GM04503 (cell line): ENCODE measurements at places on chromosomes 13 and 19.

DNA sequence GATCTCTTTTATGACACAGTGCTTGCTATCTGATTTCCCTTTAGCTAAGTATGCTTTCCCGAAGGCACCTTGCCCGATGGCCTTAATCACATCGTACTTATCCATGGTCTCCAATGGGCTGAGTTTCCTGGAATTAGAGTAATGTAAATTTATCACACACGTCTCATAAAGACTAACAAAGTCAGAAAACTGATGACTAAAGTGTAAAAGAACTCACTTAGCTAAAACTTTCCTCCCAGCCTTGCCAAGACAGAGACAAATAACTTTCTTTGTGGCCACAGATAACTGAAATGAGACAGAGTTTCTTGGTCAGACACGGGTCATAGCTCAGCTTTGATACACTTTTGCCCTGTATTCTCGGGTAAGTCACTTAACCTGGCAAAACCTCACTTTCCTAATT lies 1.5 kb downstream of the NEK5 start:
- DNase-seq = peak; percentile 1

DNA sequence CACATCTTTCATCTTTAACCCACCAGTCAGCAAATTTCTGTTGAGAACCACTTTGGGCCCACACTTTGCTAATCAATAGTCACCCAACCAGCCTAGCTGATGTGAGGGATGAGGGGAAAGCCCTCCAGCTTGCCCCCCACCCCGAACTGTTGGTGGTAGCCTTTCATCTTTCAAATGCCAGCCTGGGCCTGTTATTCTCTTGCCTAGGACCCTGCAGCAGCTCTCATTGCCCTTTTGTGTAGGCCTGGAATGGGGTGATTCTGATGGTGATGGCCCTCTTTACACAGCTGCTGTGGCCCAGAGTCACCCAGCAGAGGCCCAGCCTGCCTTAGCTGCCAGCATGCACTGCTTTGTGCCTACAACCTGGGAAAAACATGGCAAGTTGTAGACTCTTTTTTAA lies 294.5 kb downstream of the SLC7A1 start:
- DNase-seq = no peak

DNA sequence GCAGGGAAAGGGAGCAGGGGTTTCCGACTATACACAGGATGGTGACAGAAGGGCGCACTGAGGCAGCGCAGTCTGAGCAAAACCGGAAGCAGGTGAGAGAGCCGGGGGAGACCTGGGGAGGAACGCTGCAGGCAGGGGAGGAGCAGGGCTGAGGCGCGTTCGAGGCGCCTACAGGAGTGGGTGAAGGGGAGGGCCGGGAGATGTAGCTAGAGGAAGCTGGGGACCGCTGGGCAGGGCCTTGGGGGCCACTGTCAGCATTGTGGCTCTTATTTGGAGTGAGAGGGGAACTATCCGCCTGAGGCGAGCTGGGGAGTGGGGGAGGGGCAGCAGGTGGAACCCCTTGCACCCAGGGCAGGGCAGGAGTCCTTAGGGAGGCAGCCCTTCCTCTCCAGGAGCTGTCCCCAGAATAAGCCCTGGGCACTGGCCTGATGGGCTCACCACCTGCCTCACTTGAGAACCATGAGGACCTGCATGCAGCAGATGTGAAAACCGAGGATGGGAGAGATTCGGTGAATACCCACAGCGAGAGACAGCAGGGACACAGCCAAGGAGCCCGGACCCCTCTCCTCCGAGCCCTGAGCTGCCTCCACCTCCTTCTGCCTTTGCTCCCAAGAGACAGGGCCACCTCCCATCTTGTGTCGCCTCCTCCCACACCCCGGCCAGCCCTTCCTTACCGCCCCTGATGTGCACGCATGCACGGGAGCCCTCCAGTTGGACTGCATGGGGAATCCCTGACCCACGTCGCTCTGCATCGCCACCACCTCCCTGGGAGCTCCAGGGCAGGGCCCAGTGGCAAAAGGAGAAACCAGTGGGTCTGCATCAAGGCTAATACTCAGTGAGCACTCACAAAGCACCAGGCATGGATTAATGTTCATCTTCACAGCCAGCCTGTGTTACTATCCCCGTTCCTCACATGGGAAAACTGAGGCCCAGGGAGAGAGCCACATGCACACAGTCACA lies 10.3 kb downstream of the AKT2 start:
- DNase-seq = no peak

GRCh38 chr19:18500799-18501198 lies 21.1 kb downstream of the ELL start:
- DNase-seq = no peak

DNA sequence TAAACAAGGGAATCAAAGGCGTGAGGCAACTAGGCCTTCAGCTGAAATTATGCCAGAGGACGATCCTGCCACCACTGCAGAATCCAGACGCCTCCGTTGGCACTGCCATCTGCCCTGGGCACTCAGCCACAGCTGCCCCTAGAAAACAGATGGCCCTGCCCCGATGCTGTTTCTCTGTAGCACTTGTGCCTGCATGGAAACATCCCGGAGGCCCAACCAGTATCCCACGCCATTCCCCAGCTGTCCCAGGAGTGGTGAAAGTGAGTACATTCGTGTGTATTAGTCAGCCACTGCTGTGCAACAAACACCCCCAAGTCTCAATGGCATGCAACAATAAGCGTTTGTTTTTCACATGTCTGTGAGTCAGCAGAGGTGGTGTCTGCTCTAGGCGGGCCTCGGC lies 8.9 kb upstream of the CRTC1 start:
- DNase-seq = no peak

GRCh38 chr13:99970651-99971575 lies 654 bp downstream of the ZIC5 start:
- no peak for DNase-seq

GRCh38 chr19:33883859-33884519 lies 87.3 kb downstream of the KCTD15 start:
- DNase-seq = no peak

GRCh38 chr19:10518444-10519361 lies 1.5 kb upstream of the S1PR5 start:
- no peak for DNase-seq

DNA sequence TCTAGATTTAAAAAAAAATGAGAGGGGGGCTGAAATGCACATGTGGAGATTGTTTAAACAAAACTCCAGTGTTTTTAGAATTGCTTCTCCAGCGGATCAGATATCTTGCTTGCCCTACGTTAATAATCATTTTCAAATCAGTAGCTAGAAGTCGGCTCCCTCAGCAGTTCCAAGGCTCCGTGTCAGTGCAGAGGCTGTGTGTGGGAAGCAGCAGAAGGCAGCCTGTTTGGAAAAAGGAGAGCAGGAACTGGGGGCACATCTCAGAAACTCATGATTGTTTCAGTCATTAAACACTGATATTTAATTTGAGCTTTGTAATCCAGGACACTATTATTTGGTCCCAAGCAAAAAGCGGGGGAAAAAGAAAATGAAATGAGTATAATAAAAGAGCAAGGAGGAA lies 50.9 kb downstream of the SOX21 start:
- no peak for DNase-seq

GRCh38 chr19:11587302-11587974 lies 9.8 kb upstream of the ZNF627 start:
- no peak for DNase-seq
